ENCODE measurements at places on chromosomes 7 and 10. TPM values are rescaled to one million over a fixed set of nuclear protein-coding genes. Genes with fewer than 3 reads are reported as not detected.

GRCh38 chr7:76065016-76065612, 17.2 kb downstream of the MDH2 start:
- no peak for DNase-seq

DNA sequence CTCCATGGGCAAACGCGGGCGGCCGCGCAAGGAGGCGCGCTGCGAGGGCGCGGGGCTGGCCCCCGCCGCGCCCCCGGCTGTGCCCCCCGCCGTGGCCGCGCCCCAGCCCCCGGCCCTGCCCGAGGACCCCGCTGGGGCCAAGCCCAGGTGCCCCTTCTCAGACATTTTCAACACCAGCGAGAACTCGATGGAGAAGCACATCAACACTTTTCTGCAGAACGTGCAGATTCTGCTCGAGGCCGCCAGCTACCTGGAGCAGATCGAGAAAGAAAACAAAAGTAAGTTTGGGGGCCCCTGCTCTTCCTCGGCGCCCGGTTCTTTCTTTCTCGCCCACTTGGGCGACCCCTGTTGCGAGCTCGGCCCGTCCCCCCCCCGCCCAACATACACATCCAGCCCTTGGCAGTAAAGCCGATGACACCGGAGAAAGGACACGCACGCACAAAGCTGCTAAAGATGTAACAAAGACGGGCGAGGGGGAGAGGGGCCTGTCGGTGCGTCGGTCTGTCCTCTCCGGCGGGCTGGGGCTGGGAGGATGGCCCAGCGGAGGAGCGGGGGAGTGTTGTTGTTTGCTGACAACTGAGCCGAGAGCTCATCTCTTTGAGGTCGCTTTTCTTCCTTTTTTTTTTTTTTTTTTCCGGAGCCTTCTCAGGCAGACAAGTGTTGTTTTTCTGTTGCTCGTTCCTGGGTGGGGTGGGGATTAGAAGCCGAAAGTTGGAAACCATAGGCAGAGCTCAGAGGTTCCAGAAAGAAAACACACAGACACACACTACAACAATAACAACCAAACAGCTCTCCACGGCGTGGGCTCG, 604 bp downstream of the MXI1 start:
- peak; percentile 57 for DNase-seq

DNA sequence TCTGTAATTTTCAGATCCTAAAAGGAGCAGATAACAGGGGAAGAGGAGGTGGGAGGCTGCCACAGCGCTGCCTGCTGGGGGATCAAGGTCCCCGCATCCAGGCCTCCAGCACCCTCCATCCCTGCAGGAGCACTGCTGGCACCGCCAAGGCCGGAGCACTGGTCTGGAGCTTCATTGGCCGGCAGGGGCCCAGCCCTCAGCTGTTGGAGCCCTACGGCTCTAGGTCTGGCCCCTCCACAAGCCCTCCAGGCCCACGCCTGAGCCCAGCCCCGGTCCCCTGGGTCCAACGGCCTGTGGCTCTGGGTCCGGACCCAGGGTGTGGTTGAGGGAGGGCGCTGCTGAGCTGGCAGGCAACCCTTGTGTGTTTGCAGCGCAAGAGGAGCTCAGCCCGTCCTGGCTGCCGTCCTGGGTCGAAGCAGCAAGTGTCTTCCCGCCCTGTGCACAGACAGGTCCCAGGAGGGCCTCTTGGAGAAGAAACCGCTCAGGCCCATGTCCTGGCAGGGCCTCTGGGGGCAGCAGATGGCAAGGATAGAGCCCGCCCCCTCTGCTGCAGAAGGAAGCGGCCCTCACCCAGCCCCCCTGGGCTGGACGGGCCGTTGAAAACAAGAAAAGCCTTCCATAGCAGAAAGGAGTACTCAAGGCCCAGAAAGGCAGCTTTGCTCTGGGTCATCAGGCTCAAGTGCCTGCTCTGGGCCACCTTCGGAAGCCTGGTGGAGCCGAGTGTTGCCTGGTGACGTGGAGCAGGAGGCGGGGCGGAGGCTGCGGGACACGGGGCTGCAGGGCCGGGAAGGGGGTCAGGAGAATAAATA, 54.3 kb upstream of the TNRC18 start:
- DNase-seq = peak; percentile 83

DNA sequence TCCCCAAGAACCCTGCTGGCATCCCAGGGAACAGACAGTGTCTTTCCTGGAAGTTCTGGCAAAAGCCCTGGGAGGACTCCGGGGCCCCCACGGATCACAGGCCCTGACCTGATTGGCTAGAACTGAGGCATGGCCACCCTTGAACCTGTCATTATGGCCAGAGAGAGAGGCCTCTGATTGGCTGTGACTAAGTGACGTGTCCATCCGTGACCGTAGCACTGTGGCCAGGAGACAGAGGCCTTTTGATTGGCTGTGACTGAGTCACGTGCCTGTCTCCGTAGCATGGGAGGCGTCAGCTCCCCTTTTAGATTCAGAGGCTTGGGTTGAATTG, 163.8 kb downstream of the RGS10 start:
- DNase-seq = no peak

SEPTIN14 gene
- total RNA-seq = not detected

NXPH1 gene
- total RNA-seq = 0.11 TPM

MSS51 gene
- 1.4 TPM for total RNA-seq

WEE2 gene
- total RNA-seq = not detected

Data from H9 (cell line).